Cardiac muscle cell (in vitro differentiated cells and primary cell): ENCODE measurements at places on chromosomes 12 and 14. TPM values are rescaled to one million over a fixed set of nuclear protein-coding genes. Genes with fewer than 3 reads are reported as not detected.
A peak's percentile ranks its signal among the peaks of the same experiment; 100 is the strongest.

The SRRM4 gene
- polyA plus RNA-seq: 0.46 and 0.92 TPM in 2 replicates

The MEG3 gene
- not detected in 2 replicates for polyA plus RNA-seq

The RIMBP2 gene
- polyA plus RNA-seq: 2.6 and 8.3 TPM in 2 replicates

The MYO1A gene
- polyA plus RNA-seq: 1.5 TPM in 1 of 2 replicates, not detected in the other

The RERGL gene
- polyA plus RNA-seq: not detected in 2 replicates

- H3K27me3 ChIP-seq: no peaks in the 10 kb centered on the region
- H3K4me3 ChIP-seq: no peak overlapping the region
- no peak for DNase-seq
- peaks cover 39% of the 10 kb centered on the region for H3K4me1 ChIP-seq
Measured at GRCh38 chr12:53101931-53102781, 1.1 kb upstream of the SOAT2 start.

GRCh38 chr14:68506021-68506644, 286.7 kb downstream of the ZFP36L1 start:
- H3K4me1 ChIP-seq: peaks cover 59% of the 10 kb centered on the region
- H3K36me3 ChIP-seq: no peaks in the 10 kb centered on the region
- H3K4me3 ChIP-seq: no peak overlapping the region
- no peak overlapping the region for H3K27ac ChIP-seq

DNA sequence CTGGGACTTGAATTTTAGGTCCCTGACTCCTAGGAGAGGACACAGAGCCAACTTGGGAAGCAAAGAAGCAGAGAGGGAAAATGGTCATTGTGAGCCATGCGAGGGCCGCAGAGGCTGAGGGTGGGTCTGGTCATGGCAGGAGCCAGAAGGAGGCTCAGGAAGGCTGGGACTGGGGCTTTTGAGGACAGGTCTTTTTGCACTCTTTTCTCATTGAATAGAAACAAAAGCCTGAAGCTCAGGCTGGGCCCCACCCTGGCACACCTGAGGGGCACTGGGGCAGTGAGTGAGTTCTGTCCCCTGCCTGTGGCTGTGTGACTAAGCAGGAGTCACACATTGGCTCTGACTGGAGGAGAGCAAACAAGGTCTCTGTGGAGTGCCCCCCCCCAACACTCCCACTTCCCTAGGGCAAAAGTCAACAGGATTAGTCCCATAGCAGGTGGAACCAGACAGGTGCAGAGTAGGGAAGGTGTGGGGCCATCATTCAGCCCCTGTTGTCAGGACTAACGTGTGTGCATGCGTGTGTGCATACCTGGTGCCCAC, 2.8 kb downstream of the KRT7 start:
- peaks cover 76% of the 10 kb centered on the region for H3K27me3 ChIP-seq
- no peaks in the 10 kb centered on the region for H3K36me3 ChIP-seq
- no peak overlapping the region for H3K27ac ChIP-seq
- DNase-seq: no peak
- no peaks in the 10 kb centered on the region for H3K4me1 ChIP-seq
- H3K4me3 ChIP-seq: no peak overlapping the region

DNA sequence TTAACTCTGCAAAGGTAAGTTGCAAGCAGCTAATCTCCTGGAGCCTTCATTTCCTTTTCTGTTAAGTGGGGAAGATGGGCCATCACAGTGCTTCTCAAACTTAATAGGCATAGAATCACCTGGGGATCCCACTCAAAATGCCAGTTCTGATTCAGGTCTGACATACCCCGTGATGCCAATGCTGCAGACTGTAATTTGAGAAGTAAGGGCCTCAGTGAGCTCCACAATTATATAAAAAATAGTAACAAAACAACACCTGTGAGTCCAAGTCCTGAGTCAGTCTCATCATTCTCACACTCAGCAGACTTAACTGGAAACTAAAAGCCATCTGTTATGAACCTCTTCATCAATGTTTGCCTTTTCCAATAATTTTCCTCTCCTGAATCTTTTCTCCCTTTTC, 10.8 kb upstream of the PSMA6 start:
- DNase-seq: no peak
- H3K27ac ChIP-seq: no peak overlapping the region
- no peaks in the 10 kb centered on the region for H3K36me3 ChIP-seq

DNA sequence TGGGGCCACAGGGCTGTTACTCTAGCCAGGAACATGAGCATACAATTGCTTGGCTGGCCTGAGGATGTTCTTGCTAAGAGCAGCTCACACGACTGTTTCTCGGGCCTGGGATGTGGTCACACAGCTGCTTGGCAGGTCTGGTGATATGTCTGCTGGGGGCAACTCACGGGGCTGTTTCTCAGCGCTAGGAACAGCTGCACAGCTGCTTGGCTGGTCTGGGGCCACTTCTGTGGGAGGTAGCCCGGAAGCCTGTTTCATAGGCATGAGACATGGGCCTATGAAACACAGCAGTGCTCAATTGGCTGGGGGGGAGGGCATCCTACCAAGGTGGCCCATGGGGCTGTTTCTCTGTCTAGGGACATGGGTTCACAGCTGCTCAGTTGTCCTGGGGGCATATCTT, 73.4 kb upstream of the DDHD1 start:
- H3K27me3 ChIP-seq: no peaks in the 10 kb centered on the region
- DNase-seq: peak; percentile 85
- H3K36me3 ChIP-seq: no peaks in the 10 kb centered on the region
- H3K4me1 ChIP-seq: peaks cover 8% of the 10 kb centered on the region
- H3K27ac ChIP-seq: no peak overlapping the region

GRCh38 chr14:81991998-81992397, 458.3 kb upstream of the SEL1L start:
- no peaks in the 10 kb centered on the region for H3K36me3 ChIP-seq
- H3K27ac ChIP-seq: no peak overlapping the region
- DNase-seq: no peak
- no peak overlapping the region for H3K4me3 ChIP-seq

GRCh38 chr12:7645395-7646177, 20.1 kb downstream of the APOBEC1 start:
- no peak overlapping the region for H3K4me3 ChIP-seq
- no peaks in the 10 kb centered on the region for H3K36me3 ChIP-seq
- H3K4me1 ChIP-seq: peaks cover 7% of the 10 kb centered on the region

DNA sequence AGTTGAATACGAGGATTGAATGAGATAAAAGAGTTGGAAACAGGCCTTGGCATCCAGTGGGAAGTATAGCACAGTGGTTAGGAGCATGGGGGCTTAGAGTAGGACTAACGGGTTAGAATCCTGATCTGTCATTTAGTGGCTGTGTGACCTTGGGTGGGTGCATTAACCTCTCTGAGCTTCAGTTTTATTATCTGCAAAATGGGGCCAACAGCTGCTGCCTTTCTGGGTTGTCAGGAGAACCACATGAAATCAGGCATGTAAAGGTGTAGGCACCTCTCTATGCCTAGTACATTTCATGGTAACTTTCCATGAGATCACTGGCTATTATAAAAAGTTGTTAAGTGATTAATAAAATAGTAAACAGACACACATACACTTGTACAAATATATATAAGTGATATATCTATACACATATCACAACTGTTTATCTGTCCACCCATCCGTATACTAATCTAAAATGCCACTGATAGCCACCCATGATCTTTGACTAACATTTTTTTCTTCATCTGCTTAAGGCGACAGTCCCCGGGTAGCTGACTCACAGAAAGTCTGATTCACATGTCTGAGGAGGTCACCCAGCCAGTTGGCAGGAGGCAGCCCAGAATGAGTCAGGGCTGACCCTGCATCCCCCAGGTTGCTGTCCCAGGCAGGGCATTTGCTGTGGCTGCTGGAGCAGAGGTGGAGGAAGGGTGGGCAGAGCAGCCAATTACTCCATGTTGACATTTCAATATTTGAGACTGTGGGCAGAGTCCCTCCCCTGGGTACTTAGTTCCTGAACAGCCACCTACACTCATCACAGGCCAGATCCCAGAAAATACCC, 125.6 kb upstream of the NOS1 start:
- H3K36me3 ChIP-seq: no peaks in the 10 kb centered on the region
- no peak for DNase-seq
- no peak overlapping the region for H3K4me3 ChIP-seq
- no peak overlapping the region for H3K27ac ChIP-seq
- no peaks in the 10 kb centered on the region for H3K27me3 ChIP-seq

DNA sequence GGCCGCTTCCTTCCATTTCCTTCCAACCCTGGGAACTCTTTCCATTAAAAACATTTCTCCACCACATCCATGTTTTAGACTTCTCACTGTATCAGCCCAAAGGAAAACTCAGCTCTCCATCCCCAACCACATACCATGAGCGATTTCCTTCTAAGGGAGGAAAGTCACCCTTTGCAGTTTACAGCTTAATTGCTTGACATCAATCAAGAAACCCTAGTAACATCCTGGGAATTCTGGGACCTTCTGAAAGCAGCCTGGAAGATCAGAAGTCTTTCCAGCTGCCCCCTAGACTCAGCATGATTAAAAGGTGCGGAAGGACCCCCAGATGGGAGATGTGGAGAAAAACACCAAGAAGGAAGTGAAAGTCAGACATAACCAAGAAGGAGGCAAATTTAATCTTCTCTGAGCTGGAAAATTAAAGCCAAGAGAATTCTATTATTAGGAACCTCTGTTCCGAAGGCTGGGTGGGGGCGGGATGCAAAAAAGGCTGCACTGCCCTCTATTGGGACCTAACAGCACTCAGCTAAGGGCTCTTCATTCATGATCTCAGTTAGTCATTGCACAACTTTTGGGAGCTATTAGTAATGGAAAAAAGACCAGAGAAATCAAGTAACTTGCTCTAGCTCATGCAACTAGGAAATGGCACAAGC, 73.3 kb upstream of the PLXNC1 start:
- no peak overlapping the region for H3K27ac ChIP-seq
- no peak overlapping the region for H3K4me3 ChIP-seq
- H3K27me3 ChIP-seq: no peaks in the 10 kb centered on the region
- H3K4me1 ChIP-seq: peaks cover 9% of the 10 kb centered on the region
- no peaks in the 10 kb centered on the region for H3K36me3 ChIP-seq

DNA sequence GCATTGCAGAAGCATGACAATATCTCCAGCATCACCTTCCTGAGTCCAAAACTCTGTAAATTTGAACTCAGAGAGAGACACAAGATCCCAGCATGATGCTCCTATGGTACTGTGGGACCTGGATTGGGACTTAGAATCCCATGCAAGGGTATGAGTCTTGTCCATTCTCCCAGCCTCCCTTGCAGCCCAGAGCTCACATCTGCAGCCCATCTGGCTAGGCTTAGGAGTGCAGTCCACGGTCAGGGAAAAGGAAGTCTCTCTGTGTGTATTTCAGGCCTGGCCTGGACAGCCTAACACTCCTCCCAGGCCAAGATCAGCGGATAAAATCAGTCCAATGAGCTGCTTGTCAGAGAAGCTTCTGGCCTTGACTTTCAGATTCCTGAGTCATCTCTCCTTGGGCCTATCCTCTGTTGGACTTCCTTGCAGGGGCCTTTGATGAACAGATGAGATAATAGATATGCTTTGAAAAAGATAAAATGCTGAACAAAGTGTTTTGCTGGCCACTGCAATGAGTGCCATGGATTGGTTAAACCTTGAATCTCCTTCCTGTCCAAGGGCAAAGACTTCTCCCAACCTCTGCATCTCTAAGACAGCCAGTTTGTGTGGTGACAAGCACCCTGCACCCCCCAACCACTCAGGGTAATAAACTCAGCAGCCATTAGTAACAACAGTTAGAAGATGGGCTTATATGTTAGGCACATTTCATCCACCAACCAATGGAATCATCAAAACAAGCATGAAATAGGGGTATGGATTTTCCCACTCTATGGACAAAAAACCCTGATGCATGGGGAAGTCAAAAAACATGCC, 412.8 kb upstream of the TBX3 start:
- DNase-seq: peak; percentile 34
- H3K4me1 ChIP-seq: peaks cover 5% of the 10 kb centered on the region
- H3K27ac ChIP-seq: no peak overlapping the region
- no peaks in the 10 kb centered on the region for H3K36me3 ChIP-seq

DNA sequence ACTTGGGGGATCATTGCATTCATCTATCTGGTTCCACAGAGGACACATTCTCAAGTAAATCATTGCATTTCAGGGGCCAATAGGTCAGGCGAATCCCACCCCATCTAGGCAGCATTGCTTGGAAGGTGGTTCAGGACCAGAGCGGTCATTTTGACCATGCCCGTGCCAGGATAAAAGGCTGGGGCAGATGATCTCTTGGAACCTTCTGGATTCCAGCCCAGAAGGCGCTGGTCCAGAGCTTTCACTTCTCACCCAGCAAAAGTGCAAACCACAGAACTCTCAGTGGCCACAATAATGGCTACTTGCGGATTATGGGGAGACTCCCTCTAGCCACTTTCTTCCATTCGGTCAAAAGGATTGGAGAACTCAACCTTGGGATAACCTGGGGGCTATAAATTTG, 595 bp upstream of the KRT85 start:
- no peak overlapping the region for H3K4me3 ChIP-seq
- H3K4me1 ChIP-seq: no peaks in the 10 kb centered on the region
- H3K27me3 ChIP-seq: peaks cover 59% of the 10 kb centered on the region
- H3K27ac ChIP-seq: no peak overlapping the region
- no peaks in the 10 kb centered on the region for H3K36me3 ChIP-seq
- no peak for DNase-seq

- peaks cover 18% of the 10 kb centered on the region for H3K4me1 ChIP-seq
- peak; percentile 88 for DNase-seq
- H3K36me3 ChIP-seq: no peaks in the 10 kb centered on the region
- peak within 1 kb of the TSS; percentile 75 for H3K27ac ChIP-seq
- H3K27me3 ChIP-seq: no peaks in the 10 kb centered on the region
- H3K4me3 ChIP-seq: peak within 1 kb of the TSS; percentile 82
Measured at GRCh38 chr12:48788854-48789775, at the start of gene ADCY6. ADCY6 (minus strand) TSS chr12:48789089; CDS start chr12:48783434, 5,655 bp downstream.

- peak; percentile 21 for DNase-seq
- H3K36me3 ChIP-seq: no peaks in the 10 kb centered on the region
- peak overlapping the region; percentile 89 for H3K4me3 ChIP-seq
Measured at GRCh38 chr12:93441081-93441616, 598 bp downstream of the UBE2N start.

DNA sequence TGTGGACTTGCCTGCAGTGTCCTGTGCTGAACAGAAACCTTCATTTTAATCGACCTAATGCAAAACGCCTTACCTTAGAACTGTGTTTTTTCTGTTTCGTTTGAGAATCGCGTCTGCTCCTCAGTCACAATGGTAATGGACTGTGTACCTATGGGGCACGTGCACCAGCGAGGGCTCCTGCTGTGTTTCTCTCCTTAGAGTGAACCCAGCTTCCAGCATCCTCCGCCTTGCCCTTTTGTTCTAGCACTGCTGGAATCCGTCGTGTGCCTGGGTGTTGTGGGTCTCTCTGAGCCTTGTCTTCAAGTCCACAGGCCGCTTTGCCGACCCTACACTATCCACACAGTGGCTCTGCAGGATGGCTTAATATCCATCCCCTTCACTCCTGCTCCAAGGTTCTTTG, 3.6 kb downstream of the AMN start:
- DNase-seq: no peak
- H3K36me3 ChIP-seq: no peaks in the 10 kb centered on the region
- no peak overlapping the region for H3K27ac ChIP-seq
- H3K27me3 ChIP-seq: peaks cover 100% of the 10 kb centered on the region
- H3K4me3 ChIP-seq: no peak overlapping the region

- H3K4me1 ChIP-seq: peaks cover 15% of the 10 kb centered on the region
- H3K4me3 ChIP-seq: no peak overlapping the region
- no peak for DNase-seq
- no peaks in the 10 kb centered on the region for H3K27me3 ChIP-seq
Measured at GRCh38 chr12:57139796-57140649, 7.4 kb downstream of the LRP1-AS start.
